ENCODE measurements at places on chromosomes 5 and 9.

- H3K4me1 ChIP-seq = no peaks in the 10 kb centered on the region
- H3K4me3 ChIP-seq = no peak overlapping the region
- H3K27ac ChIP-seq = no peak overlapping the region
- DNase-seq = no peak
- H3K27me3 ChIP-seq = peaks cover 67% of the 10 kb centered on the region
Observed at GRCh38 chr5:66675406-66675805, 79.2 kb downstream of the MAST4 start.

GRCh38 chr5:143448518-143448917, 45.0 kb upstream of the NR3C1 start:
- H3K36me3 ChIP-seq = no peaks in the 10 kb centered on the region
- DNase-seq = peak; percentile 2
- H3K27ac ChIP-seq = no peak overlapping the region
- H3K4me3 ChIP-seq = no peak overlapping the region
- H3K4me1 ChIP-seq = no peaks in the 10 kb centered on the region

DNA sequence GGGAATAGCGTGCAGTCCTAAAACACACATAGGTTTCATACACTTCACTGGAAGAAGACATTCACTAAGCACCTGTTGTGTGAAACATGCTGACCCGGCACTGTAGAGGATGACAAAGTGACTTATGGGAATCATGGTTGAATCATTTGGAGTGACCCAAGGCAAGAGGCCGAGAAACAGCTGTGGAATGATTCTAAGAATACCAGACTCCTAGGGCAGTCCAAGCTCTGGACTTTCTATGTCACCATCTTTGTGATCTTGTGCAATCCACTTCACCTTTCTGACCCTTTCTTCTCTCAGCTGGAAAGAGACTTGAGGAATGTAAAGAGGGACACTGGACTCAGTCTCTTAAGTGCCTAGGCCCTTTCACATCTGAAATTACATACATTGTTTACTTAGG, 13.1 kb downstream of the MSANTD3 start:
- no peaks in the 10 kb centered on the region for H3K27me3 ChIP-seq
- no peak for DNase-seq
- H3K27ac ChIP-seq = no peak overlapping the region
- no peaks in the 10 kb centered on the region for H3K4me1 ChIP-seq
- H3K4me3 ChIP-seq = no peak overlapping the region
- peaks cover 5% of the 10 kb centered on the region for H3K36me3 ChIP-seq

DNA sequence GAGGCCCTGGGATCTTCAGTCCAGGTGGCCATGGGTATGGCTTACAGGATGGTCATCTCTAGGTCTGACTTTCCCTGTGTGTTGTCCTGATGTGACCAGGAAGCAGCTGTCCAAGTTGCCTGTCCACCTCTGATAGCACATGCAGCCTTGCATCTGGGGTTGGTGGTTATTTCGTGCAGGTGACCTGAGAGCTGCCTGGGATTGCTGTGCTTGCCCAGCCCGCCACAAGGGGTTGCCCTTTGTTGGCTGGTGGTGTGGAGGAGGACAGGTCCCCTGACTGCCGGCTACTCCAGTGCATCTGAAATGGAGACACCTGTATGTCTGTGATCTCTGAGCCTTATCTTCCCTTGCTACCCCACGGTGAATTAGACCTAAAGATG, 212.6 kb downstream of the ARHGAP26 start:
- no peaks in the 10 kb centered on the region for H3K27me3 ChIP-seq
- peak overlapping the region; percentile 40 for H3K27ac ChIP-seq

GRCh38 chr9:1456301-1457024, 406.3 kb downstream of the DMRT2 start:
- DNase-seq = no peak
- H3K4me1 ChIP-seq = no peaks in the 10 kb centered on the region
- H3K27me3 ChIP-seq = no peaks in the 10 kb centered on the region
- H3K4me3 ChIP-seq = no peak overlapping the region
- no peak overlapping the region for H3K27ac ChIP-seq

DNA sequence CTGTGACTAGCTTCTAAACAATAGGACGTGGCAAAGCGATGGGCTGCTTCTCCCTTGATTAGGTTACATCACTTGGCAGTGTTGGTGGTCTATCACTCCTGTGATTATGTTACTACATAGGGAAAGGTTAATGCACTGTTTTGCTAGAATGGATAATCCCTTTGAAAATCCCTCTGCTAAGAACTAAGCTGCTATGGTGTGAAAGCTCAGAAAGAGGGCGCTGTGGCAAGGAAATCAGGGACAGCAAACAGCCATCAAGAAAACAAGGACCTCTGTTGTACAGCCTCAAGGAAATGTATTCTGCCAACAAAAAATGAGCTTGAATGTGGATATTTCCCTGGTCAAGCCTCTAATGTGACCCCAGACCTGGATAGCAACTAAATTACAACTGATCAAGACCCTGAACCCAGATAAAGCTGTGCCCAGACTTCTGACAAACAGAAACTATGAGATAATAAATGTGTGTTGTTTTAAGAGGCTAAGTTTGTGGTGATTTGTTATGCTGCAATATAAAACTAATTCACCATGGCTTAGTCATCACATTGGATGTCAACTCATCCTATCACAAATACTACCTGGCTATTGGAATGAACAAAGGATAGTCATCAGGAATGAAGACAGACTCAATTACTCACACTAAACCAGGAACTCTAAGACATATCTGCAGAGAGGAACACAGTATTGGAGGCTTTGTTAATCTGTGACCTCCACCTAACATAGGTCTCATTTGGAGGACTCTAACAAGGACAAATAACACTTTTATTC, 1215.9 kb downstream of the EFNA5 start:
- no peak overlapping the region for H3K27ac ChIP-seq
- H3K4me3 ChIP-seq = no peak overlapping the region
- DNase-seq = peak; percentile 59
- no peaks in the 10 kb centered on the region for H3K4me1 ChIP-seq
- no peaks in the 10 kb centered on the region for H3K36me3 ChIP-seq

GRCh38 chr9:130183133-130183762, 11.0 kb downstream of the NCS1 start:
- H3K27ac ChIP-seq = peak overlapping the region; percentile 50
- no peak for DNase-seq
- peaks cover 55% of the 10 kb centered on the region for H3K4me1 ChIP-seq
- no peaks in the 10 kb centered on the region for H3K36me3 ChIP-seq
- no peaks in the 10 kb centered on the region for H3K27me3 ChIP-seq
- no peak overlapping the region for H3K4me3 ChIP-seq

DNA sequence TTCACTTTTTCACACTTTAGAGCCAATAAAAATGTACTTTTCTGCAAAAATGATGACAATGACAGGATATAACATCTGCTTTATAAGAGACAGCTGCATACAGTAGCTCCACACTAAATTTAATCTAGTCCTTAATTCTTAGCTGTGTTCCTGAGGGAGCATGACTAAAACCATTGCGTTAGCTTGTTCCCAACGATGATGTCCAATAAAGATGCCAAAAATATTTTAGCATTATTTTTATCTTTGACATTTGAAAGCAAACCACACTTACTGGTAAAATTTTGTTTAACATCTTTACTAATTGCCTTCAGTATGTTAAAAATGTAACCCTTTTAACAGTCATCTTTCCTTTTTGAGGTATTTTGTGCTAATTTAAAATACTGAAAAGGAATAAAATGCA, 382.7 kb downstream of the CHSY3 start:
- H3K27me3 ChIP-seq = no peaks in the 10 kb centered on the region
- H3K27ac ChIP-seq = no peak overlapping the region
- peaks cover 14% of the 10 kb centered on the region for H3K4me1 ChIP-seq
- H3K36me3 ChIP-seq = no peaks in the 10 kb centered on the region

DNA sequence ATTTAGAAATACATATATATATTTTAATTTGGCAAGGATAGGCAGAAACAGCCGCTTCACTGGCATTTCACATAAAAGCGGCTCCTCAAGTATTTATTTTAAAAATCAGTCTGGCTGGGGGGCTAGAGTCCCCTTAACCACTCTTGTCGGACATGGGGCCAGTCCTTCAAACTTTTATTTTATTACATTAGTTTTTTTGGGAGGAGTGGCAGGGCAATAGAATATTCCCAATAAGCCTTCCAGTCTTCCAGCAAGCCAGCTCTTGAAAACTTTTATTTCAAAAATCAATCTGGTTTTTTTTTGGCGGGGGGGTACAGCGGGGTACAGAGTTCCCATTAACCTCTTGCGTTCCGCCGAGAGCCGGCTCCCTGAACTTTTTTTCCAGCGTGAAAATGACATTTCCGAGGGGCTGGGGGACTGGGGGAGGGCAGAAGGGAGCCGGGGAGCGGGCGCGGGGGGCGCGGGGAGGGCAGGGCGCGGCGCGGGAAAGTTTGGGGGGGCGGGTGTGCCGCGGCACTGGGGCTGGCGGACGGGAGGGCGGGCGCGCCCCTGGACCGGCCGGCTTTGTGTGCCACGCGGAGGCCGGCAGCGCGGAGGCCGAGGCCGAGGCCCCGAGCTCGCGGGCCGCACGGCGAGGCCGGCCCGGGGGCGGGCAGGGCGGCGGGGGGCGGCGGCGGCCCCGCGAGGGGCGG, 504 bp upstream of the ZNF618 start:
- H3K4me1 ChIP-seq = peaks cover 8% of the 10 kb centered on the region
- H3K4me3 ChIP-seq = peak overlapping the region; percentile 34
- no peaks in the 10 kb centered on the region for H3K27me3 ChIP-seq
- H3K36me3 ChIP-seq = no peaks in the 10 kb centered on the region
- no peak overlapping the region for H3K27ac ChIP-seq

- no peaks in the 10 kb centered on the region for H3K4me1 ChIP-seq
- no peak for DNase-seq
- no peak overlapping the region for H3K27ac ChIP-seq
Observed at GRCh38 chr5:118637947-118638670, 350.2 kb downstream of the DTWD2 start.

DNA sequence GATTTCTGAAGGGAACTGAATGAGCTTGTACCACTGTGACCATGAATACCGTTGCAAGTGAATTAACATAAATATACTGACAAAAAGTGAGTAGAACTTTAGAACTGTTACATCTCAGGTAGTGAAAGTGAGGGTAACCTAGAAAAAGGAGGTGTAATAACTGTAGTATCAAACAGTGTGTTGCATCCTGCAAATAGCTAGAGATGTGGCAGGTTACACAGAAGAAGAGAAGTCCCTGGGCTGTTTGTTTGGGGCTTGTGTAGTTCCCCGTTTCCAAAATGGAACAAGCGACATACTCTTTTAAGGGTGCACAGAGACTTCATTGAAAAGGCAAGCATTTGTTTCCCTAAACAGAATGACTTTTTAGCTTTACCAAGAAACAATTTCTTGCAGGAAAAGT, 214.8 kb downstream of the NR3C1 start:
- H3K4me1 ChIP-seq = no peaks in the 10 kb centered on the region
- H3K36me3 ChIP-seq = no peaks in the 10 kb centered on the region
- DNase-seq = no peak
- no peak overlapping the region for H3K4me3 ChIP-seq
- H3K27me3 ChIP-seq = no peaks in the 10 kb centered on the region

DNA sequence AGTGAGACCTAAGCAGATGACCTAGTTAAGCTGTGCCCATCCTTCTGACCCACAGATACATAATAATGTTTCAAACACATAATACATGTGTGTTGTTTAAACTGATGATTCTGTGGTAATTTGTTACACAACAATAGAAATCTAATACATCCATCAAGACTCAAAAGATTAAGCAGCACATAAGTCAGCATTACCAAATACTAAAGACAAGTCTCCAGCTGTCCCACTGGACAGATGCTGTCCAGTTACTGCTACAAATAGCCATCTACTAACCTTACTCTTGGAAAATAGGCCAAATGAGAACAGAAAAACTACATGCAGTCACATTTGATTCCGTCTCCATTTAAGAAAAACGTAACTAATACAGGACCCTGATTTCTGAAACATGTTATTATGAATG, 10.8 kb downstream of the TRMO start:
- peaks cover 17% of the 10 kb centered on the region for H3K36me3 ChIP-seq
- no peaks in the 10 kb centered on the region for H3K27me3 ChIP-seq
- no peaks in the 10 kb centered on the region for H3K4me1 ChIP-seq

DNA sequence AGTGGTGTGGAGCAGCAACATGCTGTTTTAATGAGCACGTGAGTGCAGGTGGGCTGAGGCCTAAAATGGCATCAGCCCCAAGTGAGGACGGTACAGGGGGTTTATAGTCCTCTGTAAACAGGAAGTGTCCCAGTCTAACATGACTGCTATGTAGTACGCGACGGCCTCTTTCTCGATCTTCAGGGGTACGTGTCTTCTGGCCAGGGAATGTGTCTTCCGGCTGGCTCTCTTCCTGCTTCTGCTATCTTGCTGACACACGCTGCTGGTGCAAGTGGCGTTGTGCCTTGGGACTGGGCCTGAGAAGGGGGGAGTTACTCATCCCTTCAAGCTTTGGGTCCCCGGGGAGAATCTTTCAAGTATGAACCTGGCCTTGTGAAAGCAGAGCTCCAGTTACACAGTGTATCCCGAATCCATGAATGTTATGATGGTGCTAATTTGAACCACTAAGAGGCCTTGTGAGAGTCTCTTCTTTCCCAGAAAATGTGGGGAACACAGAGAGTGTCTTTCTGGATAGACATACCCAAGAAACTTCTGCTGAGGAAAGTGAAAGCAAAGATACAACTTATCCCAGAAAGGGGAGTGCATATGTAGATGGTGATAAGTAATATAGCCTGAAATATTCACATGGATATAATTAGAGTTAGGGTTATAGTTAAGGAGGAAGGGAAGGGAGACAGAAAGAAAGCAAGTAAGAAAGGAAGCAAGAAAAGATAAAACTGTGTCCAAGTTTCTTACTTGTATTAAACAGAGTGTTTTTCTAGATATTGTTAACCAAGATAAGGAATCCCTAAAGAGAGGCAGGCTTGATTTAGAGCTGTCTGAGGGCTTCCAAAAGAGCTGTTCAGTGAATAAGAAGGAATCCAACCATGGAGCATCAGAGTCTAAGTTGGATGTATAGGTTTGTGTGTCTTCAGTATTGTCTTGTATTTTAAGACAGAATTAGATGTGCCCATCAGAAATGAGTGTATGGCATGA, 35.5 kb upstream of the ANXA2R start:
- no peak overlapping the region for H3K27ac ChIP-seq
- peaks cover 5% of the 10 kb centered on the region for H3K36me3 ChIP-seq
- H3K27me3 ChIP-seq = no peaks in the 10 kb centered on the region
- H3K4me1 ChIP-seq = no peaks in the 10 kb centered on the region
- H3K4me3 ChIP-seq = no peak overlapping the region

DNA sequence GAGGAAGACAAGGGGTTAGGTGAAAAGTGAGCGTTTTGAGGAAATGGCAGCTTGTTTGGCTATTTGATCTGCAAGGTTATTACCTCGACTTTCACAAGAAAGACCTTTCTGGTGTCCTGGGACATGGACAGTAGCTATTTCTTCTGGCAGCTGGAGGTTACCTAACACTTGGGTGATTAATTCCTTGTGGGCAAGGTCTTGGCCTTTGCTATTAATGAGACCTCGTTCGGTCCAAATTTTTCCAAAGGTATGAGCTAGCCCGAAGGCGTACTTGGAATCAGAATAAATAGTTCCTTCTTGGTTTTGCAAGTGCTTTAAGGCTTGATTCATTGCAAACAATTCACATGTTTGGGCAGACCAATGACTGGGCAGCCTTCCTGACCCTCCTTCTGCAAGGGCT, 4.9 kb downstream of the GTF3C5 start:
- H3K4me1 ChIP-seq = peaks cover 11% of the 10 kb centered on the region
- no peak overlapping the region for H3K27ac ChIP-seq

GRCh38 chr5:36602704-36603321, 3.6 kb upstream of the SLC1A3 start:
- no peaks in the 10 kb centered on the region for H3K36me3 ChIP-seq
- peaks cover 20% of the 10 kb centered on the region for H3K4me1 ChIP-seq
- peak; percentile 10 for DNase-seq
- no peak overlapping the region for H3K27ac ChIP-seq
- peaks cover 3% of the 10 kb centered on the region for H3K27me3 ChIP-seq
- H3K4me3 ChIP-seq = no peak overlapping the region

GRCh38 chr5:139065306-139065705, 132.9 kb downstream of the SIL1 start:
- H3K27me3 ChIP-seq = no peaks in the 10 kb centered on the region
- H3K36me3 ChIP-seq = no peaks in the 10 kb centered on the region
- H3K4me1 ChIP-seq = peaks cover 29% of the 10 kb centered on the region
- no peak overlapping the region for H3K4me3 ChIP-seq
- DNase-seq = no peak

All from HCT116 (cell line).